Neural progenitor cell (in vitro differentiated cells): ENCODE measurements at places on chromosomes 3 and 15. TPM values are rescaled to one million over a fixed set of nuclear protein-coding genes. Genes with fewer than 3 reads are reported as not detected.

GRCh38 chr3:126361211-126361610 lies 4.0 kb upstream of the KLF15 start:
- peaks cover 22% of the 10 kb centered on the region for H3K27me3 ChIP-seq
- H3K27ac ChIP-seq = no peak overlapping the region
- H3K4me3 ChIP-seq = no peak overlapping the region
- peaks cover 10% of the 10 kb centered on the region for H3K4me1 ChIP-seq

GRCh38 chr3:39447637-39448483 lies 19.6 kb upstream of the MOBP start:
- H3K4me1 ChIP-seq = no peaks in the 10 kb centered on the region
- H3K4me3 ChIP-seq = no peak overlapping the region
- DNase-seq = peak; percentile 93
- no peak overlapping the region for H3K27ac ChIP-seq
- peaks cover 6% of the 10 kb centered on the region for H3K27me3 ChIP-seq

DNA sequence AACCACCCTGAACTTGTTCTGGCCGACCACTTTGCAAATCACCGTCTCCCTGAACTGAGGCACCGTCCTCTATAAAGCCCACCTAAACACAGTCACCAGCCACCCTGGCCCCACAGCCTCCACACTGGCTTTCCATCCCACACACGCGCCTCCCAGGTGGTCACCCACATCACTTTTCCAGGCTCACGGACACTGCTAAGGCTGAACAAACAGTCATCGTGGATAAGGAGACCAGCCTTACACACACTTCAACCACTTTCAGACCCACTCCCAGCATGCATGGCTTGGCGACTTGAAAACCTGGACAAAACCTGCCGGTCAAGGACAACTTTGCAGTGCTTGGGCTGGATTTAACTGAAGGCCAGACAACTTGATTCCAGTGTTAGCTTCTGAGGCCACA lies 8.4 kb downstream of the CHSY1 start:
- DNase-seq = no peak
- no peak overlapping the region for H3K4me3 ChIP-seq

DNA sequence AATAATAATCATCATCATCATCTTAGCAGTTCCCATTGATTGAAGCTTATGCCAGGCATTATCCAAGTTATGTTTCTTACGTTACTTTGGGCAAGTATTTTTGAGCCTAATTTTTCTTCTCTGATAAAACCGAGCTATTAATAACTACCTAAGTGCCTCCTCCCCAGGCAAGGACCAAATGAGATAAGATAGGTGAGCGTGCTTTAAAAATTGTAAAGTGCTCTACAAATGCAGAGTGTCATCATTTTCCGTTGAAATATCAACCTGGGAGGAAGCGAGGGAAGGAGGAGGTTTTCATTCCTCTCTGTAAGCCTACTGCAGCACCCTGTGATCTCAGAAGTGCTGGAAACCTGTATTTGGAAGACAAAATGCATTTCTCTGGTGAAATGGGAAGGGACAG lies 96.7 kb upstream of the MITF start:
- no peak for DNase-seq
- H3K36me3 ChIP-seq = no peaks in the 10 kb centered on the region
- H3K4me1 ChIP-seq = no peaks in the 10 kb centered on the region

GRCh38 chr3:187987924-187988323 lies 166.0 kb upstream of the LPP start:
- no peaks in the 10 kb centered on the region for H3K36me3 ChIP-seq
- no peak for DNase-seq
- peaks cover 33% of the 10 kb centered on the region for H3K4me1 ChIP-seq
- H3K27me3 ChIP-seq = no peaks in the 10 kb centered on the region
- no peak overlapping the region for H3K27ac ChIP-seq

DNA sequence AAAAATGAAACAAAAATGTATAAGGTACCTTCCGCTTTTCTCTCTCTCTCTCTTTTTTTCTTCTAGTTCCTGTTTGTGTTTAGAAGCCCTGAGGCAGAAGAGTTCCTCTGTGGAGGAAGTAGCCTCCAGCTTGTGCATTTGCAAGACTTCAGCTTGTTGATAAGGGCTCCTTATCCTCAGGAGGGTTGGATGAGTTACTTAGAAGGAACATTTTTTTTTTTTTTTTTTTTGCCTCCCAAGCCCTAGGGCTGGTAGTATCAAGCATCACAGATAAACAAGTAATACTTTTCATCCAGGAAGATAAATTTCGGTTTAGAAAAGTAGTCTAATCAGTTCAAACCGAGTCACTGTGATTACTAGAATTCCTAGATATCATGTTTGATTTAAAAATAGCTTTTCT lies 91.0 kb upstream of the CBLB start:
- no peaks in the 10 kb centered on the region for H3K36me3 ChIP-seq
- H3K4me1 ChIP-seq = no peaks in the 10 kb centered on the region
- DNase-seq = no peak
- H3K27me3 ChIP-seq = no peaks in the 10 kb centered on the region
- H3K27ac ChIP-seq = no peak overlapping the region

- no peaks in the 10 kb centered on the region for H3K4me1 ChIP-seq
- H3K4me3 ChIP-seq = no peak overlapping the region
- DNase-seq = peak; percentile 73
- H3K36me3 ChIP-seq = no peaks in the 10 kb centered on the region
- no peaks in the 10 kb centered on the region for H3K27me3 ChIP-seq
Observed at GRCh38 chr15:23642413-23643044, 5.1 kb downstream of the MAGEL2 start.

- H3K36me3 ChIP-seq = no peaks in the 10 kb centered on the region
- H3K27ac ChIP-seq = no peak overlapping the region
- no peaks in the 10 kb centered on the region for H3K27me3 ChIP-seq
- H3K4me3 ChIP-seq = no peak overlapping the region
- H3K4me1 ChIP-seq = no peaks in the 10 kb centered on the region
Observed at GRCh38 chr3:33877187-33877586, 78.8 kb downstream of the PDCD6IP start.

GRCh38 chr3:18233987-18234716 lies 191.0 kb downstream of the SATB1 start:
- peaks cover 100% of the 10 kb centered on the region for H3K27me3 ChIP-seq
- no peak overlapping the region for H3K4me3 ChIP-seq
- H3K27ac ChIP-seq = no peak overlapping the region
- H3K4me1 ChIP-seq = peaks cover 38% of the 10 kb centered on the region
- DNase-seq = peak; percentile 83

- peaks cover 1% of the 10 kb centered on the region for H3K27me3 ChIP-seq
- no peak overlapping the region for H3K27ac ChIP-seq
- no peak for DNase-seq
- no peak overlapping the region for H3K4me3 ChIP-seq
Observed at GRCh38 chr3:14543446-14543845, 3.3 kb upstream of the GRIP2 start.

DNA sequence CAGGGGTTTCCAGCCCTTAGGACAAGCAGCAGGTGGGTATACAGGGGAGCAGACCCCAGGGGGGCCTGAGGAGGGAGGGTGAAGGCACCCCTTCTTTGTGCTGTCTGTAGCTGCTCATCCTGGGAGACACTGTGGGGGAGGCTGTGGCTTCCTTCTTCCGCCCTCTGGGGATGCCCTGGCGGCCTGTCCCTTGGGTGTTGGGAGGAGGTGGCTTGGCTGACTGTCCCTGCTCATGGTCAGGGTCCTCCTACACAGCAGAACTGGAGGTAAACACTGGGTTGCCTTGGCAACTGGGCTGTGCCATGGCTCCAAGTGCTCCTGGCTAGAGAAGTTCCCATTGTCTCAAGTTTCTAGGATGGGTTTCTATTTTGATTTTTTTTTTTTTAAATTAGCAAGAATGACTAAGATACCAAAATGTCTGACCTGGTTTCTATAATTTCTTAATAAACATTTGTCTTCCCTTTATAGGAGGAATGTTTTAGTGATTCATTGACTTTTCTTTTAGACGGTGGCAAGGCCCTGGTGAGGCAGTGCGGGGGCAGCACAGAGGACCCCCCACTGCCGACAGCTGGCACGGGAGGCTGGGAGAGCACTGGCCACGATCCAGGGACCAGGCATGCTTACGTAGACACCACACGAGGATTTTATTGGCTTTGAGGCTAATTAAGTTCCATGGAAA lies 12.4 kb downstream of the KLF13 start:
- no peak for DNase-seq
- H3K27ac ChIP-seq = no peak overlapping the region
- H3K27me3 ChIP-seq = no peaks in the 10 kb centered on the region
- no peaks in the 10 kb centered on the region for H3K36me3 ChIP-seq
- H3K4me1 ChIP-seq = no peaks in the 10 kb centered on the region

GRCh38 chr3:38637906-38638305 lies 11.6 kb downstream of the SCN5A start:
- no peak for DNase-seq
- H3K27me3 ChIP-seq = peaks cover 10% of the 10 kb centered on the region
- H3K4me1 ChIP-seq = peaks cover 38% of the 10 kb centered on the region
- no peak overlapping the region for H3K27ac ChIP-seq

GRCh38 chr15:39432912-39433348 lies 147.9 kb upstream of the THBS1 start:
- no peak overlapping the region for H3K4me3 ChIP-seq
- no peak overlapping the region for H3K27ac ChIP-seq
- DNase-seq = no peak
- no peaks in the 10 kb centered on the region for H3K36me3 ChIP-seq
- H3K4me1 ChIP-seq = peaks cover 6% of the 10 kb centered on the region
- H3K27me3 ChIP-seq = no peaks in the 10 kb centered on the region

DNA sequence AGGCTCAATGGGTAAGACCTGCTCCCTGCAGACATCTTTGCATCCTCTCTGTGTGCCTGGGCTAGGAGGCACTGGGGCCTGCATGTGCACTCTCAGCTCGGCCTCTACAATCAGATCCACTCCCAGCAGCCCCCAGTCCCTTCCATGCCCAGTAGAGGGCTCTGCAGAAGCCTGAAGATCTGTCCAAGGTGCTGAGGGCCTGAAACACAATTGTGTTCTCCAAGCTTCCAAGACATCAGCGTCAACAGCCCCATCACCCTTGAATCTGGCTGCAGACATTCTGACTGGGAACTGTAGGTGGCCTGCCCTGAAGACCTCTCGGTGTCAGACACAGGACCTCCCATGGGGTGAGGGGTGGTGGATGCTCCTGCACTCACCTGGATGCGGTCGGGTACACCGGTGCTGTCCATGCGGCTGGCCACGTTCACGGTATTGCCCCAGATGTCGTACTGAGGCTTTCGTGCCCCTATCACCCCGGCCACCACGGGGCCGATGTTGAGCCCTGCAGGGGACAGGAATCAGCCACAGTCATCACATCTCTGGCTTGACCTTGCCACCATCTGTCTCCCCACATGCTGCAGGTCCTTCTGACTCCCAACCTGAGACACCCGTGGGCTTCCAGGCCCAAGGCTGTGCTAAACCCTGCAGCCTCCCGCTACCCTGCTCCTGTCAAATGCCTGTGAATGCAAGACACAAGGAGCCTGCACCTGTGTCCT lies 84.7 kb downstream of the SEC22A start:
- H3K36me3 ChIP-seq = no peaks in the 10 kb centered on the region
- H3K27me3 ChIP-seq = no peaks in the 10 kb centered on the region
- peak; percentile 90 for DNase-seq
- no peaks in the 10 kb centered on the region for H3K4me1 ChIP-seq

GRCh38 chr15:91049378-91050127 lies 27.2 kb upstream of the VPS33B start:
- H3K36me3 ChIP-seq = no peaks in the 10 kb centered on the region
- H3K27ac ChIP-seq = no peak overlapping the region
- DNase-seq = peak; percentile 70
- H3K27me3 ChIP-seq = peaks cover 29% of the 10 kb centered on the region
- H3K4me3 ChIP-seq = no peak overlapping the region

- no peak overlapping the region for H3K27ac ChIP-seq
- H3K4me3 ChIP-seq = no peak overlapping the region
- H3K27me3 ChIP-seq = no peaks in the 10 kb centered on the region
- no peaks in the 10 kb centered on the region for H3K36me3 ChIP-seq
Observed at GRCh38 chr15:101258238-101259144, 6.6 kb upstream of the CHSY1 start.

DNA sequence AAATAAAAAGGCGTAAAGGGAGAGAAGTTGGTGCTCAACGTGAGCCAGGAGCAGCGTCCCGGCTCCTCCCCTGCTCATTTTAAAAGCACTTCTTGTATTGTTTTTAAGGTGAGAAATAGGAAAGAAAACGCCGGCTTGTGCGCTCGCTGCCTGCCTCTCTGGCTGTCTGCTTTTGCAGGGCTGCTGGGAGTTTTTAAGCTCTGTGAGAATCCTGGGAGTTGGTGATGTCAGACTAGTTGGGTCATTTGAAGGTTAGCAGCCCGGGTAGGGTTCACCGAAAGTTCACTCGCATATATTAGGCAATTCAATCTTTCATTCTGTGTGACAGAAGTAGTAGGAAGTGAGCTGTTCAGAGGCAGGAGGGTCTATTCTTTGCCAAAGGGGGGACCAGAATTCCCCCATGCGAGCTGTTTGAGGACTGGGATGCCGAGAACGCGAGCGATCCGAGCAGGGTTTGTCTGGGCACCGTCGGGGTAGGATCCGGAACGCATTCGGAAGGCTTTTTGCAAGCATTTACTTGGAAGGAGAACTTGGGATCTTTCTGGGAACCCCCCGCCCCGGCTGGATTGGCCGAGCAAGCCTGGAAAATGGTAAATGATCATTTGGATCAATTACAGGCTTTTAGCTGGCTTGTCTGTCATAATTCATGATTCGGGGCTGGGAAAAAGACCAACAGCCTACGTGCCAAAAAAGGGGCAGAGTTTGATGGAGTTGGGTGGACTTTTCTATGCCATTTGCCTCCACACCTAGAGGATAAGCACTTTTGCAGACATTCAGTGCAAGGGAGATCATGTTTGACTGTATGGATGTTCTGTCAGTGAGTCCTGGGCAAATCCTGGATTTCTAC lies at the start of gene RARB:
Gene RARB (plus strand): TSS at position 322 of the 847 bp plus-strand sequence. CDS start 469 bp downstream, at position 791.
- H3K36me3 ChIP-seq = no peaks in the 10 kb centered on the region
- peaks cover 63% of the 10 kb centered on the region for H3K4me1 ChIP-seq
- peak; percentile 73 for DNase-seq
- H3K27me3 ChIP-seq = peaks cover 9% of the 10 kb centered on the region
- H3K4me3 ChIP-seq = peak within 1 kb of the TSS; percentile 51

- peaks cover 8% of the 10 kb centered on the region for H3K36me3 ChIP-seq
- no peaks in the 10 kb centered on the region for H3K27me3 ChIP-seq
Observed at GRCh38 chr15:68300115-68300940, 22.8 kb downstream of the FEM1B start.

DNA sequence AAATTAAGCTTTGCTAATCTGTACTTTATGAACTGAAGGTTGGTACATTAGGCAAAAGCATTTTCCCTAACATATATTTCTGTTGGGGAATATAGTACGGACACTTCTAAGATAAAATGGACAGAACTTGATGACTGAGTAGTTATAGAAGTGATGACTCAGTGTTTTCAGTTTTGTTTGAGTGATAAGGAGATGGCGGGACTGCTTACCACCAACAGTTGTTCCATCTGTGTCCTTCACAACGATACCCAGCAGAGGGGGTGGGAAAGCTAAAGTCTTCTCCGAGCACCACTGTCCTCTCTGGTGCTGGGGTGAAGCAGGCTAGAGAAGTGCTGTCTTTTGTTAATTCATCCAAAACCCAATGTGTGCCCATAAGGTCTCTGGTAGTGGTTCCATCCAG lies 195.8 kb downstream of the CD47 start:
- H3K27ac ChIP-seq = no peak overlapping the region
- no peaks in the 10 kb centered on the region for H3K4me1 ChIP-seq
- H3K27me3 ChIP-seq = no peaks in the 10 kb centered on the region
- DNase-seq = no peak
- H3K36me3 ChIP-seq = no peaks in the 10 kb centered on the region

GRCh38 chr15:37070686-37071085 lies 29.7 kb downstream of the MEIS2 start:
- H3K4me1 ChIP-seq = peaks cover 2% of the 10 kb centered on the region
- H3K36me3 ChIP-seq = no peaks in the 10 kb centered on the region
- no peak for DNase-seq
- no peak overlapping the region for H3K4me3 ChIP-seq
- no peaks in the 10 kb centered on the region for H3K27me3 ChIP-seq

The C3orf22 gene
- total RNA-seq = not detected in 2 replicates

The PRSS50 gene
- 0.28 and 1.9 TPM in 2 replicates for total RNA-seq

The ST3GAL6 gene
- 13.5 and 18.6 TPM in 2 replicates for total RNA-seq

The SYNPR gene
- 0.30 and 0.59 TPM in 2 replicates for total RNA-seq

The SLC6A1 gene
- 0.52 and 0.77 TPM in 2 replicates for total RNA-seq

The TRAK1 gene
- 32.2 and 41.3 TPM in 2 replicates for total RNA-seq

The SHC4 gene
- 1.9 and 2.2 TPM in 2 replicates for total RNA-seq

The GUCA1C gene
- total RNA-seq = not detected in 2 replicates

The HYAL1 gene
- total RNA-seq = 1.6 and 3.0 TPM in 2 replicates
